ENCODE measurements at places on chromosomes 5 and 9.

DNA sequence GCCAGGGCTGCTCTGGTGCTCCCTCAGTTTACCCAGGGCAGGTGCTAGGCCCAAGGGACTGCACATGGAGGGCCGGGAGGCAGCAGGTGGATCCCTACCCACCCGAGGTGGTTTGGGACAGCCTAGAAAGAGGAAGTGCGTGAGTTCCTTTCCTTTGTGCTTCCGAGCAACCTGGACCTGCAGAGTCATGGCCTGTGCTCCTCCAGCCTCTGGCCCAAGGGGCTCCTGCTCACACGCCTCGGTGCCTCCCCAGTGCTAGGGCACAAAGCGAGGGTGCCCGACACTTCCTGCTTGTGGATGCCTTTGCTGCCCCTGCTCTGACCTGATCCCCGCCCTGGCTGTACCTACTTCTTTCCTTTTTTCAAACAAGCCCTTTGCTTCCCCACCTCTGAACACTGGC, 79.3 kb downstream of the RXRA start:
- DNase-seq, result no peak
- no peaks in the 10 kb centered on the region for H3K27me3 ChIP-seq
- H3K4me1 ChIP-seq, result peaks cover 38% of the 10 kb centered on the region
- H3K4me3 ChIP-seq, result no peak overlapping the region

DNA sequence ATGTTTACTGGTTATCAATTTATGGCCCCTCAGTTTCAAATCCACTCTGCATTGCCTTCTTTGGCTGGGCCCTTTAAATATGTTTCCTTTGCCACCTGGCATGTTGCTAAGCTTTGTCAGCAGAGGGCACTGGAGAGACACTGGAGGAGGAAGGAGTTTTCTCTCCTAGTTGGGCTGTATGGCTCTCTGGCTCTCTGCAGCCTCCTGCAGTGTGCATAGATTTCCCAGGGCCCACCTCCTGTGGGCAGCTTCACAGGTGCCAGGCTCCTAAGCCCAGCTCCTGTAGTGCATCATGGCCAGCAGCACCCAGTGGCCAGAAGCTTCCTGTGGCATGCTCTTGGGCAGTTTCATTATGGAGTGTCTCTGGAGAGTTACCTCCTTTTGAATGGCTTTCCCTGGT, 23.3 kb downstream of the CAVIN4 start:
- no peak overlapping the region for H3K4me3 ChIP-seq
- H3K27ac ChIP-seq, result no peak overlapping the region
- peak; percentile 57 for DNase-seq
- H3K4me1 ChIP-seq, result peaks cover 20% of the 10 kb centered on the region
- no peaks in the 10 kb centered on the region for H3K36me3 ChIP-seq
- no peaks in the 10 kb centered on the region for H3K27me3 ChIP-seq

- no peaks in the 10 kb centered on the region for H3K36me3 ChIP-seq
- H3K27me3 ChIP-seq, result peaks cover 4% of the 10 kb centered on the region
- no peaks in the 10 kb centered on the region for H3K4me1 ChIP-seq
- DNase-seq, result no peak
- H3K4me3 ChIP-seq, result no peak overlapping the region
Measured at GRCh38 chr5:53201746-53202145, 92.2 kb upstream of the MOCS2 start.

- DNase-seq, result no peak
- H3K27me3 ChIP-seq, result no peaks in the 10 kb centered on the region
- H3K36me3 ChIP-seq, result no peaks in the 10 kb centered on the region
- H3K4me1 ChIP-seq, result no peaks in the 10 kb centered on the region
- no peak overlapping the region for H3K27ac ChIP-seq
Measured at GRCh38 chr9:108217431-108218349, 638.1 kb downstream of the ACTL7B start.

- no peak overlapping the region for H3K27ac ChIP-seq
- H3K27me3 ChIP-seq, result no peaks in the 10 kb centered on the region
- no peak overlapping the region for H3K4me3 ChIP-seq
- H3K36me3 ChIP-seq, result no peaks in the 10 kb centered on the region
Measured at GRCh38 chr9:26346942-26347477, 545.6 kb downstream of the CAAP1 start.

DNA sequence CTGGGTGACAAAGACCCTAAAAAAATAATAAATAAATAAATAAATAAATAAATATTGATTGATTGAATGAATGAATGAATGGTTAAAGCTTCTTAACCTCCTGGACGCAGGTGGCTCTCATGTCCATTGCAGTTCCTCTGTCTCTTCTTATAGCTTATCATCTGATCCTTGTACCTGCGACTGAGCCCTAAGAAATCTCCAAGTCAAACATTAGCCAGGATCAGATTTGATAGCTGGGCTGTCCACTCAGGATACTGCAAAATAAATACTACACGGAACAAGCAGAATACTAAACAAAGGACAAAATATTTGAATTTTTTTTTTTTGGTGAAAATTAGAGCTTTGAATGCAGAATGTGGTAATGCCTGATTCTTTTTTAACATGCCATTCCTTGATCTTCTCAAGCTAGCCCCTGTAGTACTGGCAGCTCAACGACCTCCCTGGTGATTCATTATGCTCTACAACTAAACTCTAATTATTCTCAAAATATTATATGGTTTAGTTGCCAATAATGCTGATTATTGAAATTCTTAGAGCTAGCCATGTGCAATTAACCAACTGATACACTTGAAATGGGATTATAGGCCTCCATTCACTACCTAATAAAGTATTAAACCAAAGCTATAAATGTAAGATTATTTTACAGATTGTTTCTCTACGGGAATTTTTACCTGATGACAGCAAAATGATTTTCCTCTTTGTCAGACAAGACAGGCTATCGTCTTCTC, 9.9 kb upstream of the TMEM245 start:
- H3K27ac ChIP-seq, result no peak overlapping the region
- no peaks in the 10 kb centered on the region for H3K27me3 ChIP-seq
- DNase-seq, result no peak
- H3K36me3 ChIP-seq, result no peaks in the 10 kb centered on the region
- no peak overlapping the region for H3K4me3 ChIP-seq

DNA sequence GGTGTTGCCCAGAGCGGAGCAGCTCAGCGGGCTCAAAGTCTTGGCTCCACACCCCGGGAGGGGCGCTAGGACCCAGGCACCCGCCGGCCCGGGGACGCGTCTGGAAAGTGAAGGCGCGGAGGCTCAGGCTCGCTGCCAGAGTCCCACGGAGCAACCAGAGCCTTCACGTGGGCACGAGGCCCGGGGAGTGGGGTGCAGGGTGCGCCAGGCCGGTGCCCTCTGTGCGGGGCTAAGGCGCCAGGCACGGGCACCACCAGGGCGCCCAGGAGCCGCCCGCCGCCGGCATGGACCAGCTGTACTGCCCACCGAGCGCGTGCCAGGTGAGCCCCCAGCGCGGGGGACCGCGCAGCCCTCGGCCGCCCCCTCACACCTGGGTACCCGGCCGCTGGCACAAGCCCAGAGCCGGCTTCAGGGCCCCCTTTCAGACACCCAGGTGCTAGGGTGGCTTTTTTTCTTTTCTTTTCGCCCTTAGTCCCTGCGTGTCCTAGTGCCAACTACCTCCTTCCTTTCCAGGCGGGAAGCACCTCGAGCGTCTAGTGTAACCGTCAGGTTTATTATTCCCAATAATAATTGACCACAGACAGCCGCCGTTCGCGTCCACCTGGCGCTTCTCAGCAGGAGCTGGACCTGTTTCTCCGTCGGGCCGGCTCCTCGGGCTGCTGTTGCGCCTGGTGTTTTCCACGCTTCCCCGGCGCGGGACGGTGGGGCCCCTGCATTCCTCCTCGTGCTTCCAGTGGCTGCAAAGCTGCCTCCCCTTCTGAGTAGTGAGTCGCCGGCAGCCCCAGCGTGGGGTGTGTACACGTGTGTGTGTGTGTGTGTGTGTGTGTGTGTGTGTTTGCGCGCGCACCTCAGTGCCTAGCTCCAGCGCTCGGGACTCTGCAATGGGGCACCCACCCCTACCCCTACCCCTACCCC, 30.1 kb upstream of the PDE8B start:
- H3K4me1 ChIP-seq, result peaks cover 4% of the 10 kb centered on the region
- no peak overlapping the region for H3K27ac ChIP-seq
- H3K27me3 ChIP-seq, result peaks cover 27% of the 10 kb centered on the region
- no peak overlapping the region for H3K4me3 ChIP-seq

- H3K27me3 ChIP-seq, result peaks cover 28% of the 10 kb centered on the region
- DNase-seq, result no peak
Measured at GRCh38 chr9:36999728-37000333, 34.2 kb downstream of the PAX5 start.

DNA sequence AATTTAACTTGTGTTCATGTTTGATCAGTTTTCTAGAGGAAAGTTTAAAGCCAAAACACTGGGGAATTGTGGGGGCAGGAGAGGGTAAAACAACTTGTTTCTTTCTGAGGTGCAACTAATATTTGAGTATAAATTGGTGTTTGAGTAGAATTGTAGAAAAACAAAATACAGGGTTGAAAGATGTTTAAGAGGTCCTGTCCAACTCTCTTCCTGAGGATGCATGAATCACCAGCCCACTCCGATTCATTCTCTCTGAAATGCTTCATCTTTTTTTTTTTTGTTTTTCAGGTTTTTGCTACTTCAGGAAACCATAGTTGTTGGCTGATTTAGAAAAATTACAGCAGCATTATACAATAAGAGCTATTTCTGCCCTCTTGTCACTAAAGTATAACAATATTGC, 42.4 kb upstream of the TMC1 start:
- no peak for DNase-seq
- peaks cover 34% of the 10 kb centered on the region for H3K4me1 ChIP-seq
- H3K27ac ChIP-seq, result peak overlapping the region; percentile 34
- no peaks in the 10 kb centered on the region for H3K36me3 ChIP-seq
- H3K4me3 ChIP-seq, result no peak overlapping the region

DNA sequence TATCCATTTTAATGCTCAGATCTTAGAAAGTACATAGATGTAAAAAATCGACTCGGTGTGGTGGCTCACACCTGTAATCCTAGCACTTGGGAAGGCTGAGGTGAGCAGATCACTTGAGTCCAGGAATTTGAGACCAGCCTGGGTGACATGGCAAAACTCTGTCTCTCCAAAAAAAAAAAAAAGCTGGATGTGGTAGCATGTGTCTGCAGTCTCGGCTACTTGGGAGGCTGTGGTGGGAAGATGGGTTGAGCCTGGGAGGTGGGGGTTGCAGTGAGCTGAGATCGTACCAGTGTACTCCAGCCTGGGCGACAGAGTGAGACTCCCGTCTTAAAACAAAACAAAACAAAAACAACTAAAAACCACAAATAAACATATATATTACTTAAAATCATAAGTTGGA, 61.4 kb downstream of the RASA1 start:
- no peak for DNase-seq
- no peak overlapping the region for H3K4me3 ChIP-seq
- peaks cover 9% of the 10 kb centered on the region for H3K36me3 ChIP-seq
- H3K27ac ChIP-seq, result no peak overlapping the region
- peaks cover 38% of the 10 kb centered on the region for H3K4me1 ChIP-seq
- no peaks in the 10 kb centered on the region for H3K27me3 ChIP-seq

- peaks cover 12% of the 10 kb centered on the region for H3K27me3 ChIP-seq
- DNase-seq, result no peak
- no peaks in the 10 kb centered on the region for H3K4me1 ChIP-seq
- H3K27ac ChIP-seq, result no peak overlapping the region
- no peak overlapping the region for H3K4me3 ChIP-seq
Measured at GRCh38 chr5:83701886-83702285, 18.8 kb downstream of the HAPLN1 start.

- no peaks in the 10 kb centered on the region for H3K27me3 ChIP-seq
- H3K36me3 ChIP-seq, result no peaks in the 10 kb centered on the region
- no peak overlapping the region for H3K4me3 ChIP-seq
- no peaks in the 10 kb centered on the region for H3K4me1 ChIP-seq
- no peak overlapping the region for H3K27ac ChIP-seq
Measured at GRCh38 chr9:23635276-23635675, 190.8 kb downstream of the ELAVL2 start.

DNA sequence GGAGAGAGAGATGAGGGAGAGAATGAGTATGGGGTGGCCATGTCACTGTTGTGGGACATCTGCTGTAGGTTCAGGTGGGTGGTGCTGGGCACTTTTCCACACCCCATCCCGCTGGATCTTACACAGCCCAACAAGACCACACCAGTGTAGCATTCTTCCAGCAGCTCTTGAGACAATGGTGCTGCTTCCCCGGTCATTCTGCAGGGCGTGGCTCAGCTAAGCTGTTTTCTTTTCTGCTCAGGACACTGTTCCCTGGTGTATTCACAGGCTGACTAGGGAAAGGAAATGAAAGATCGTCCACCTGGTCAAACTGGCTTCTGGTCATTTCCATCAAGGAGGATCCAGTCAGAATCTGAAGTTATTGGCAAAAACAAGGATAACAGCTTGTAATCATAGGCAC, 75.6 kb downstream of the S1PR3 start:
- H3K4me3 ChIP-seq, result no peak overlapping the region
- no peaks in the 10 kb centered on the region for H3K27me3 ChIP-seq
- no peaks in the 10 kb centered on the region for H3K4me1 ChIP-seq
- no peaks in the 10 kb centered on the region for H3K36me3 ChIP-seq
- H3K27ac ChIP-seq, result no peak overlapping the region
- DNase-seq, result no peak

DNA sequence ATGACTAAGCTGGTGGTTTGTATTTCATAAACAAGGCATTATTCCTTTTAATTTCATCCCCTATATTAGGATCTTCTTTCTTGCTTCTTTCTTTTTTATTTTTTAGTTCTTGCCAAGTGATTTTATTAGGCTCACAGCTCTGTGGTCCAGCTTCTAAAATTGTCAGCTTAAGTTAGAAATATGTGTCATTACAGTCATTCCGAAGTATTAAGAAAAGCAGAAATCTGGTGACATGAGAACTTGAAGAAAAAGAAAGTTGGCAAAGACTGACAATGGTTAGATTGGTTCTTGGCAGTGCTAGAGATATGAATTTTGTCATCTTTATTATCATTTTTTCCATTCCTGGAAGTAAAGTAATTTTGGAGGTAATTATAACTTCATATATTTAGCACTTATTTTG, 166.5 kb upstream of the PRR16 start:
- no peak overlapping the region for H3K4me3 ChIP-seq
- H3K27ac ChIP-seq, result no peak overlapping the region
- H3K36me3 ChIP-seq, result no peaks in the 10 kb centered on the region
- no peaks in the 10 kb centered on the region for H3K27me3 ChIP-seq

DNA sequence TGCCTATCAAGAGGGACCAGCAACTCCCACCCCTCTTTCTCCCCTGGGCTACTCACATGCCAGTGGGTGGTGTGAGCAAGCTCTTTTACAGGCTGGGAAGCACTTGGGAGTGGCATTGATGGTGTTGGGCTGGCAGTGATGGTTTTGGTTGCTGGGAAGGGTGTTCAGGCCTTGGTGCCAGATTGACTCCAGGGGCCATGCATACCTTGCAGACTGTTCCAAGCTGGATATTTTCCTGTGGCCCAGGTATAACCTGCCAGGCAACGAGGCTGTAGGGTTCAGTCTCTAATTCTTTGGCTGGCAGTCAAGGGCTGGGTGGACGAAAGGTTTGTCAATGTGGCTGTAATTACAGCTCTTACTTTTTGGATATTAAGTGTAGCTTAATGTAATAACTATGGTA, 177.3 kb downstream of the MACROH2A1 start:
- DNase-seq, result peak; percentile 1
- no peaks in the 10 kb centered on the region for H3K4me1 ChIP-seq
- no peak overlapping the region for H3K4me3 ChIP-seq
- peaks cover 3% of the 10 kb centered on the region for H3K27me3 ChIP-seq

GRCh38 chr9:137000177-137000930, 4.0 kb upstream of the CLIC3 start:
- peak overlapping the region; percentile 54 for H3K27ac ChIP-seq
- H3K27me3 ChIP-seq, result peaks cover 7% of the 10 kb centered on the region
- H3K4me1 ChIP-seq, result peaks cover 30% of the 10 kb centered on the region
- no peak overlapping the region for H3K4me3 ChIP-seq

All from activated CD4-positive, alpha-beta memory T cell treated with anti-CD3 and anti-CD28 coated beads for 36 hours (primary cell).